Activated CD4-positive, alpha-beta T cell treated with anti-CD3 and anti-CD28 coated beads, Interleukin-2, amount 10 ng/mL, durations not matched to agents 7 days and 5 days (primary cell): ENCODE measurements at places on chromosomes 4 and X. TPM values are rescaled to one million over a fixed set of nuclear protein-coding genes. Genes with fewer than 3 reads are reported as not detected.

ARSJ gene
- total RNA-seq, result not detected

DNA sequence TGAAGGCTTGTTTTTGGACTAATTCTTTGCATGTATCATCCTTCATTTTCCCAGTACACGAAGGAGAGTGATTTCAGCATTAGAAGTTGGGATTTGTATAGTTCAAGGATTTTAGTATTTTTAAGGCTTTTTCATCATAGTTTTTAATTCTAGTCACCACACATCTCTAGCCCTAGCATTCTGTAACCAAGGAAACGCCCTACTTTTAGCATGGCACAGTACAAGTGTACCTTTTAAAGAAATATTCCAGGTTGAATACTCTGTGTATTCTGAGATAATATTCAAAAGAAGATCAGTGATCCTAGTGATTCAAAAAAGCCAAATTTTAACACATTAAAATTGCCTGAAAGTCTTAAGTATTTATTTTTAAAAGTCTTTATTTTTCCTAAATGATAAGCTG is 150.5 kb downstream of the RAP1GDS1 start:
- H3K27me3 ChIP-seq, result no peaks in the 10 kb centered on the region
- peaks cover 39% of the 10 kb centered on the region for H3K36me3 ChIP-seq
- H3K4me1 ChIP-seq, result no peaks in the 10 kb centered on the region
- H3K27ac ChIP-seq, result no peak overlapping the region
- no peak for DNase-seq

DNA sequence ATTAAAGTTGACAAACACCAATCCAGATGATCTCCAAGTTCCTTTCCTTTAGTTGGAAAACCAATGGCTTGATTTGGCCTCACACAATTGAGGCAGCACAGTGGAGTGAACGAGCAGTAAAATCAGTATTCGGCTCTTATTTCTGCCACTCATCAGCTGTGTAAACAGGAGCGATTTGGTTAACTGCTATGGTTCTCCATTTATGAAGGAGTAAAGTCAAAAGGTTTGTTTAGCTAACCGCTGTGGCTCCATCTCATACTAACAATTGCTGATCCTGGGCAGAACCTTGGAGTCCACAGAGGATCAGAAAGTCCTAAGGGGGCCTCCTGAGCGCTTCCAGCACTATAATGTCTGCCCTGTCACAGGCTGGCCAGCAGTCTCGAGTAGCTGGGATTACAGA is 54.5 kb upstream of the EXOC1L start:
- no peak overlapping the region for H3K4me3 ChIP-seq
- H3K27me3 ChIP-seq, result peaks cover 4% of the 10 kb centered on the region
- H3K4me1 ChIP-seq, result no peaks in the 10 kb centered on the region
- no peak overlapping the region for H3K27ac ChIP-seq
- no peak for DNase-seq

DNA sequence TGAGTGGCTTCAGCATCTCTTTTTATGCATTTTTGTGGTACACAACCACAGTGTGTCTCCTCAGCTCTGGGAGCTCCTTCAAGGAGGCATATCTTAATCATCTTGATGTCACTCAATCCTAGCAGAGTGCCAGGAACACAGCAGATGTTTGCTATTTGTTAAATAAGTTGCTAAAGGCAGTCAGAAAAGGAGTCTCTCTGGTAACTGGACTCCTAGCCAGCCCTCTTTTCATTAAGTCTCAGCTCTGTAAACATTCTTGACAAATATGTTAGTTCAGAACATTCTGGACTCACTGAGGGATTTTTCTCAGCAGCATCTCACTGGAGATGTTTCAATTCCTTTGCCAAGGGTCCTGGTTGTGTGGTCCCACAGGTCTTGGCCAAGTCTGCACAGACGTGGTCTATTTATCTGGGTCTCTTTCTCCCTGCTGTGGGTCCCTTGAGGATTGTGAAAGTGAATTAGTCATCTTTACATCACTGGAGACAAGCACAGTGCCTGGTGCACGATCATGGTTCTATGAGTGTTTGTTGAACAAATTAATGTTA is 20.3 kb upstream of the FAM9C start:
- no peaks in the 10 kb centered on the region for H3K27me3 ChIP-seq
- peaks cover 34% of the 10 kb centered on the region for H3K4me1 ChIP-seq
- no peak overlapping the region for H3K4me3 ChIP-seq
- DNase-seq, result no peak

- no peak overlapping the region for H3K27ac ChIP-seq
- H3K4me1 ChIP-seq, result peaks cover 9% of the 10 kb centered on the region
- H3K27me3 ChIP-seq, result no peaks in the 10 kb centered on the region
- H3K36me3 ChIP-seq, result no peaks in the 10 kb centered on the region
- no peak overlapping the region for H3K4me3 ChIP-seq
Observed at GRCh38 chrX:140744085-140744484, 34.5 kb downstream of the LINC00632 start.
